T-helper 2 cell treated with Interferon-gamma antibody and Interleukin-4, amounts not matched to agents 5 μg/mL and 100 μg/mL, for 36 hours (primary cell): ENCODE measurements at places on chromosomes 11 and 22.

GRCh38 chr11:34407121-34407813 is 31.5 kb upstream of the CAT start:
- no peak for DNase-seq

DNA sequence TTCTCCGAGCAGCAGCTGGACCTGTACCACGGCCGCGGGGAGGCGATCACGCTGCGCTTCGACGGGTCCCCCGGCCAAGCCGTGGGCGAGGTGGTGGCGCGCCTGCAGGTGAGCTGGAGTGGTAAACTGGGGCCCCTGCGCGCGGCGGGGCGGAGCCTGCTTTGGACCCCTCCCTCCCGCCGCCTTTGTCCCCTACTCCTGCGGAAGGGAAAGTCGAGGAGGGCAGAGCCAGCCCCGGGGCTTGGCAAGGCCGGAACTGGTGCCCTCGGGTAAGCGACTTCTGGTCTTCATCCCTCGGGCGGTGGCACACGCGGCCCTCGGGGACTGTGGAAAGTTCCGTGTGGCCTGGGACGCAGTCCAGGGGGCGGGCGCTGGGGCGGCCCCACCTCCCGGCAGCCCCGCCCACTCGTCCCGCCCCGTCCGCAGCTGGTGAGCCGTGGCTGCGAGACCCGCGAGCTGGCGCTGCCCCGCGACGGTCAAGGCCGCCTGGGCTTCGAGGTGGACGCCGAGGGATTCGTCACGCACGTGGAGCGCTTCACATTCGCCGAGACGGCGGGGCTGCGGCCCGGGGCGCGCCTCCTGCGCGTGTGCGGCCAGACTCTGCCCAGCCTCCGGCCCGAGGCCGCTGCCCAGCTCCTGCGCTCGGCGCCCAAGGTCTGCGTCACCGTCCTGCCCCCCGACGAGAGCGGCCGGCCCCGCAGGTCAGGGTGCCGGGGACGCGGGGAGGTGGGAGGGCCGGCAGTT is 9.2 kb downstream of the SIPA1 start:
- DNase-seq = no peak

GRCh38 chr11:47207459-47207858 is 7.3 kb upstream of the DDB2 start:
- no peak for DNase-seq

DNA sequence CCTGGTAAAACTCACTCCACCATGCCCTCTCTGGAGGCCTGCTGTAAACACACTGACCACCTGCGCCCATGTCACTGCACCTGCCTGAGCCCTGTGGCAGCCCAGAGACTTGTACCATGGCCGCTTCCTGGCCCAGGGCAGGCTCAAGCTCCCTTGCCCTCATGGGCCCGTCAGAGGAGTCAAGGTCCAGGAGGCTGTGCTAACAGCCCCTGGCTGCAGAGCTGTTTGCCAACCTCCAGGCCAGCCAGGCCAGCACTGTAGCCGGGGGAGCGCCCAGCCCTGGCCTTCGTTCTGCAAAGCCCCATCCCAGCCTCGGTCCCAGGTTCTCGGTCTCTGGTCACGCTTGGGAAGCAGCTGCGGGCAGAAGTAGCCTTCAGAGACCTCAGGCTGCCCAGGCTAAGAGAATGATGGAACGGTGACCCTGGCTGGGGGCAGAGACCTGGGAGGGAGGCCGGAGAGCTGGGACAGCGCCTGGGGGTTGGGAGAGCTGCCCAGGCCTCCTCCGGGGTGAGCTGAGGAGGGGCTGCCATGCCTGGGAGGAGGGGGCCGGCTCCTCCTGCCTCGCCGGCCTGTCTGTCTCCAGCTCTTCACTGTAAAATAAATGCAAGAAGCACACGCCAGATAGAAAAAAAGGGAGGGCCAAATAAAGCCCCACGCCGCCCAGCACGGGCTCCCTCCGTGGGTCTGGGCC is 11.9 kb upstream of the TCF20 start:
- no peak for DNase-seq

- no peak for DNase-seq
These were observed 239.4 kb downstream of the CSNK2A3 start for GRCh38 chr11:11113626-11114025.

DNA sequence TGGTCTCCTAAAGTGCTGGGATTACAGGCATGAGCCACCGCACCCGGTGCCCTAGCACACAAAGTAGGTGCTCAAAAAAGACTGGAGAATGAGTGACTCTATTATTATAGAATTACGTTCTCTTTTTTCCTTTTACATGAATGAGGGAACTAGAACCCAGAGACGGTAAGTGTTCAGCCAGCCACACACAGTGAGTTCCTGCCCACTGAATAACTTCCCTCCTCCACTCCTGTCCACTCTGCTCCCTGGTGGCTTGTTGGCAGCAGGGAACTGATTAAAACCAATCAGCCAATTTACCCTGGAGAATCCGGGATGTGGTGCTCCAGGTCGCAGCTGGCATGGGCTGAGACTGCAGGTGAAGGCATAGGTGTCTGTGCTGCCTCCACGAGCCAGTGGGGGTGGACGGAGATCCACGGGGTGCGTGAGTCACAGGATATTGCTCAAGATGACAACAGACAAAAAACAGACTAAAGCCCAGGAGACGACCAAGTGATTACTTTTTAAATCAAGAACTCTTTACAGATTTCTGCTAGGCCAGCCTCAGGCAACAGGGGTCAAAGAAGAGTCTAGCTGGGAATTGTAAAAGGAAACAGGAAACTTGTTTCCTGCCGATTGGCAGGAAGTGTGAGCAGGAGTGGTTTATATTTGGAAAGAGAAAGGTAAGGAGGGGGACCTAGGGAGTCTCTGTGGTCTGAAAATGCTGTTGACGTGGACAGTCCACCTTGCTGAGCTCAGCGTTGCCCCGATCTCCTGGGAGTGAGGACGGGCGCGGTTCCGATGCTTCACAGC is 95.2 kb upstream of the TP53I11 start:
- no peak for DNase-seq

- no peak for DNase-seq
These were observed 18.1 kb upstream of the HSPA8 start for GRCh38 chr11:123080015-123080414.

DNA sequence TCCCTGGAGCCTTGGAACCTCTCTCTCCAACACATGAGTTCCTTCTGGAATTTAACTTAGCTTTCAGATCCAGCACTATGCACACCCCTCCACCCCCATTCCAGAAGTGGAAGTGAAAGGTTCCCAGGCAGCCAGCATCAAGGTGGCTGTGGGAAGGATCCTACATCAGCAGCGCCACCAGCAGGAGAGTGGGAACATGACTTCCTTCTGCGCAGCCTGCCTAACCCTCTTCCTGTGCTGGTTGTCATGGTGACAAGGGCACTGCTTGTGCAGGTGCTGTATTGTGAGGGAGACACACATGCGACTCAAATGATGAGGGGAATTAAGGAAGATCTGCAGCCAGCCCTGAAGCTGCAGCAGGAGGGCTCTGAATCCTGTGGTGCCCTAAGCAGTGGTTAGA is 904.5 kb upstream of the API5 start:
- DNase-seq = no peak

GRCh38 chr11:115706626-115707135 is 202.5 kb upstream of the CADM1 start:
- DNase-seq = no peak

DNA sequence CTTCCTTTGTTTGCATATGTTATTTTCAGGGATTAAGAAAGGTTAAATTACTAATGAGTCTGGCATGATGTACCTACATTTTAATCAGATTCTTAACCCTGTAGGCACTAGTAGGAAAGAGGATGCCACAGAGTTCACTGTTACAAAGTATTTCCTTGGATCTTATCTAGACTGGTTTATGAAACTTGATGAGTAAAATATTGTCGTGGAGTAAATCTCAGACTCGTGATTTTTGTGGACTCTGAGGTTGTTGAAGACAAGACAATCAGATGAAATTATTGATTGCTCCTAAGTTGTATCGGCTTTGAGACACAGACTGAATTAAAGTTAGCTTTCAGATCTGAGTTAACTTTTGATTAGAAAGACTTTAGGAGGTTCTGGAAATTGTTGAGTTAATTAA is 6.0 kb downstream of the KMT2A start:
- no peak for DNase-seq

- DNase-seq = no peak
These were observed 4.9 kb downstream of the PLEKHB1 start for GRCh38 chr11:73651252-73651651.

DNA sequence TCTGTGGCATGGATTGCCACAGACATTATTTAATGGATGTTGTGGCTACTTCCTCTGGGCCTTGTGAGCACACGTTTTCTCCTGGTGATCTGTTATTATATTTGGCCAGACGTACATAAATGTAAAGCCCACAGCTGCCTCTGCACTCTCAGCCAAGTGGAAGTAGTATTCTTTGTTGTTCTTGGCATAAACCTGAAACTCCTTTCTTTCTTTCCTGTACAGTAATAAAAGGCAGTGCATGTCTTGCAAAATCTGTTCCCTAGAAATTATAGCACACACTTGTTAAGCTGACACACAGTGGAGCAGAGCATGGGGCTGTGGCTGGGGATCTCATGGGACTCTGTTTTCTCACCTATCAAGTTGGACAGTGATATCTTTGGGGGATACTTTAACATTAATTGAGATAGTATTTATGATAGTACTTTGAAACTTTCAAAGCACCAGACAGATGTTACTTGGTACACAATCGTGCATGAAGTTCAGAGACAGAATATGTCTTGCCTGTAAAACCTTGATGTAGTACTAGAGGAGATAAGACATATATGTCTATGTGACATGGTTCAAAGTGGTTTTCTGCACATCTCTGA is 20.9 kb downstream of the PANX1 start:
- no peak for DNase-seq

DNA sequence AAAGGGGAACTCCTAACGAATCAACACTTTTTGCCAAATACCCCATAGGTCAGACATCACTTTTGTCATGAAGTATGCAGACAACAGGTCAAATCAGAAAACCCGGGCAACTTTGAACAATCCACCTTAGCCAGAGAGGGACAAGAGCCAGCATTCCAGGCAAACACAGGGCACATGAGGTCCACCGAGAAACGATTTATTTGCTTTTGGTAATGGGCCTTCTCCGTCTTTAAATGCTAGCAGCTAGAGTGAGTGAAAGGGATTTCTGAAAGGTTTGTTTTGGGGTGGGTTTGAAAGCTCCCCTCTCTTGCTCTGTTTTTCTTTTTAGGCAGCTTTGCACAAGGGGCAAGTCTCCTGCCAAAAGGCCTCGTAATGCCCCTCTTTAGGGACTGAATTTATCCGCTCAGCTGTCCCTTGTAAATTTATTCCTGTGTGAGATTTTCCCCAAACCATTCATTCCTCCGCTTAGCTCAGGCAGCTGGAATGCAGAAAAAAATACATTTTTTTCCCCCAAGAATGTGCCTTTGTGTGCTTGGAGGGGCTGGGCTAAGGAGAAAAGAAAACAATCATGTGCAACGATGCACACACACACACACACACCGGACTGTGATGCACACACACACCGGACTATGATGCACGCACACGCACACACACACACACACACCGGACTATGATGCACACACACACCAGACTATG is 196.9 kb downstream of the SNX19 start:
- DNase-seq = no peak

DNA sequence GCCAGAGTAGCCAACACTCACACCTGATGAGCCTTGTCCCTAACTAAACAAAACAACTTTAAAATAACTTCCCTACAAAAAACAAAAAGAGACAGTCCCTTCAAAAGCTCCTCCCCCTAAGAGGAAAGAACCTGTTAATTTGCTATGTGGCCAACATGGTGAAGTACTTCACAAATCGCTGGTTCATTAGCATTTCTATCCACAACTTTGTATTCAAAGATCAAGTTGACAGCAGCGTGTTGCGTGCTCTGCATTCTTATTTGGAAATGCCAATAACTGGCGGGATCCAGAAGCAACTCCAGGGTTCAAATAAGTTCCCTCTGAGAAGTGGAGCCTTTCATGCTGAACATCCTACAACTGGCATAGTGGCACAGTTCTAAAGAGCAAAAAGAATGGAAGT is 48.6 kb downstream of the CADM1 start:
- no peak for DNase-seq

DNA sequence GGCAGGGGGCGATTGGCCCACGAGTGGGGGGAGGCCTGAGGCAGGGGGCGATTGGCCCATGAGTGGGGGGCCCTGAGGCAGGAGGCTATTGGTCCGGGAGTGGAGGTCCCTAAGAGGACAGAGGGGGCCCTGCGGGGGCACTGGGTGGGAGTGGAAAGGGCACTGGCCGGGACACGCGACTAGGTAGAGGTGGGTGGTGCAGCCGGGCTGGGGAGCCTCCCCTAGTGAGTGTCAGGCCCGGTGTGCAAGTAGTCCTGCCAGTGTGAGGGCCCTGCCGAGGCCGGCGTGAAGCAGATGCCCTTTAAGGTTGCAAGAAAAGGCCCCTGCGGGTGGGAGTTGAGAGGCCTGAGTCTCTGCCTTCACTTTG is 909 bp upstream of the BRD1 start:
- no peak for DNase-seq

DNA sequence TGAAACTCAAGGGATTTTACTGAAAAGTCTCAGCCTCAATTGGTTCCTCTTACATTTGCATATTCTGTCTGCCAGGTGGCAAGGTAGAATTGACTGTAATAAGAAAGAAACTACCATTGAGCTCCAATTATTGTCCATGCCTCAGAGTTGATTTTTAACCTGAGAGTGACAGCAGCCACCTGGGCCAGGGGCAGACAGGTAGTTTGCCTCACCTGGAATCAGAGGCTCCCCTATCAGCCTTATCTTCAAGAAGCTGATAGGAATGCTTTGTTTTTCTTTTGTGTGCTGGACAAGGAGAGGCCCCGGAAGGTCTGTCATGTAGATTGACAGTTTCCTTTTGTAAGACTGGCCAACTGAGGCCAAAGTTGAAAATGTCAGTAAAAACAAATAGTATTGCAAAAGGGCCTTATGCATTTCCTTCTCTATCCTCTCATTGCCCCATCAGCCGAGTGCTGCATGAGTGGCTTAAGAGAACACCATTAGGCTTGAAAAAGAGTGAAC is 34.1 kb downstream of the CD44 start:
- no peak for DNase-seq

DNA sequence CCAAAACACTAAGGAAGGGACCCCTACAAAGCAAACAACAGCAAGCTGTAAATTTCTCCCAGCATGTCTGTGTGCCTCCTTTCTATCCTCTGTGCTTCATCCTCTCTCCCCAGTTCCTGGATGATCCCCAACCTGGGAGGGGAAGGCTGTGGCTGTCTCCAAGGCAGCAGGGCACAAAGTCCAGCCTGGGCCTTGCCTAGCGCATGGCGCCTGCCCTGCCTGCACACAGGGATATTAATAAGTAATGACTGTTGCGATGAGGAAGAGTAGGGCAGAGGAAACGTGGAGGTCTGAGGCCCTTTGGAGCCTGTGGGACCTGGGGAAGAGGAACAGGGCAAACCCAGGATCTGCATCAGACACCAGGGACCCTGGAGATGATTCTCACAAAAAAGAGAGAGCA is 2.0 kb downstream of the USH1C start:
- no peak for DNase-seq

GRCh38 chr22:42156121-42156520 is 25.5 kb upstream of the CYP2D6 start:
- no peak for DNase-seq

- DNase-seq = no peak
These were observed 2.0 kb upstream of the JAML start for GRCh38 chr11:118226781-118227180.

- no peak for DNase-seq
These were observed 116.1 kb downstream of the PHF21B start for GRCh38 chr22:44893731-44894080.
